Smooth muscle cell of the umbilical artery (primary cell): ENCODE measurements at places on chromosomes 1 and 21. TPM values are rescaled to one million over a fixed set of nuclear protein-coding genes. Genes with fewer than 3 reads are reported as not detected.

Gene NHLH1
- total RNA-seq = not detected in 2 replicates

Gene AMY1A
- total RNA-seq = not detected in 2 replicates

Gene KRTAP7-1
- total RNA-seq = not detected in 2 replicates

Gene CSF3R
- 0.30 TPM in 1 of 2 replicates, not detected in the other for total RNA-seq

Gene CA14
- not detected in 2 replicates for total RNA-seq

Gene MARK1
- total RNA-seq = 0.59 and 3.5 TPM in 2 replicates

Gene FABP3
- 4.5 and 17.2 TPM in 2 replicates for total RNA-seq

Gene TRAF3IP3
- total RNA-seq = not detected in 2 replicates
